ENCODE measurements at places on chromosomes 1 and 21. TPM values are rescaled to one million over a fixed set of nuclear protein-coding genes. Genes with fewer than 3 reads are reported as not detected.

DNA sequence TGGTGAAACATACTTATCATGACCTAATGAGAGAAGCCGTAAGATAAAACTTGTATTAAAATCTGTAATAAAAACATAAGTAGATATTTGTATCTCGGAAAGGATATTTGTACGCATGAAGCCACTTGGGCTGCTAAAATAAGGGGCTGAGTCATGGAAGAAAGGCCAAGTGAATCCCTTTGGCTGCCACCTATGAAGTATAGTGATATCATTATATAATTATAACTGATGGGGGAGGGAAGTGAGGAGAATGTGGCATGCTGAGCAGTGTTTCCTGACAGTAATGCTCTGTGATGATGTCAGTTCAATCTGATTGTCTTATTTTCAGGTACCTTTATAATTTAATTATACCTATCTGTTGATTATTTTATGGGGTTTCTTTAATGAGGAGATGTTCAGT lies 13.6 kb downstream of the RWDD3 start:
- DNase-seq = no peak

GRCh38 chr1:207960346-207960745 lies 49.4 kb upstream of the CD34 start:
- DNase-seq = no peak

DNA sequence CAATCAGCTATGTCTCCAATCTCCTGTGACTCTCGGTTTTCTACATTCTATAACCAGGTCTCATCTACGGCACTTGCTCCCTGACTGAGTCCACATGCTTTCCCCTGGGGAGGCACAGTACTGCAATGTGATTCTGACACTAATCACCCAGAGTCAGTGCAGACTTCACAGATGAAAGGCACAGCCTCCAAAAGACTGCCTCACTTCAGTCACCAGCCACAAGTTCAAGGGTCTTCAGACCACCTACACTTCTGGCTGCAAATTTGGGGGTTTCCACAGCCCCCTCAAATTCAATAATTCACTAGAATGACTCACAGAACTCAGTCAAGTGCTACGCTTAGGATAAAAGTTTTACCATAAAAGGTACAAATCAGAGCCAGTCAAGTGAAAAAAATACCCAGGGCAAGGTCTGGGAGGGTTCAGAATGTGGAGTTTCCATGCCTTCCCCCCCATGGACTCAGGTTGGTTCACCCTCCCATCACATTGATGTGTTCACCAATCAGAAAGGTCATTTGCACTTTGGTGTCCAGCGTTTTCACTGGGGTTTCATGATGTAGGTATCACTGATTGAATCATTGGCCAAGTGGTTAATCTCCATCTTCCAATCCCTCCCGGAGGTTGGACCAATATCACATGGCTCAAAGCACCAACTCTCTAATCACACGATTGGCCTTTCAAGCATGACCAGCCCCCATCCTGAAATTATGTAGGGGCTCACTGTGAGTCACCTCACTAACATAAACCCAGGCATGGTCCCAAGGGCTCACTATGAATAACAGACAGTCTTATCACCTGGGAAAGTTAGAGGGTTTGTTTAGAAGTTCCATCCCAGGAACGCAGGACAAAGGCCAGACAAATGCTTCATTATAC lies 182.9 kb upstream of the CAMK1G start:
- DNase-seq = no peak

DNA sequence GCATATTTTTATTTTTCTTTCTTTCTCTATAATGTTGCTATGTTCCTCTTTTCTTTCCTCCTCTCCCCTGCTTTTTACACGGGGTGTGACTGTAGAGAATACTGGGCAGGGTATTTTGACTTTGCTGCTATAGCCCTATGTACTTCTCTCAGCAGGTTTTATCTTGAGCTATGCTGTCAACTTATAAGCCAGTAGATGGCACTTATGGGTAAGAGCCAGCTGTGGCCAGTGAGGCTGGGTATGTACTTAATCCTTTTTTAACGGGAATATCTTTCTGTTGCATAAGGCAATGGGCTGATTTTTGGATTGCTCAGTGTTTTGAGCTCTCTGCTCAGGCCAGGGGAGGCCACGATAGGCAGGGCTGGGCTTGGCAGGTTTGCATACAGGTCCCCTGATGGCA lies 99.0 kb downstream of the KCNK2 start:
- DNase-seq = peak; percentile 11

- DNase-seq = no peak
Measured at GRCh38 chr1:30609999-30610345, 113.4 kb downstream of the MATN1 start.

DNA sequence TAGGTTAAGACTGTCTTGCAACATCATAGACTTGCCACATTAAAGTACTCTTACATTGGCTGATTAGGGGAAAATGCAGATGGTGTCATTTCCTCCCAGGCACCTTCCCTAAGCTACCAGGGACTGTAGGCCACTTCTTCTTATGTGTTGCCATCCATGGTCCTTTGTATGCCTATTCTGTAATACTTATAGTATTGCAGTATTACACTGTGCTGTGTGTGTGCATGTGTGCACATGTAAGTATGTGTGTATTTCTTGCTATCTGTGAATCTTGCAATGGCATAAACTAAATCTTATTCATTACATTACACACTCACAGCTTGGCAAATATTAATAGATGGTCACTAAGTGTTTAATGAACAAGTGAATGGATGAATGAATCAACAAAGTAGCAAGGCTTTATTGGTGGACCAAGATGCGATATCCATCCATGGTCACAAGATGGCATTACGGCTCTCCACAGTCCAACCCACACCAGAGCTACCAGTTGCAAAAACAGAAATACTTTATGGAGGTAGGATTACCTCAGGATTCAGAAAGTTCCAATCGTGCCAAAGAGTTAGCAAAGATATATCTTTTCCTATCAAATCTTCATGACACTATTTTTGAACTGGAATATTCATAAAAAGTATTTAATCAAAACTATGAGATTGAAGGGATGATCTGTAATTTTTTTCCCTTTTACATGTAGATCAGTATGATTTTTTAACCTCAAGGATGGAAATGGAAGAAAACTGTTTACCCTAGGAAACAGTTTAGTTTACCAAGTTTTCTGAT lies 160.2 kb downstream of the DENND1B start:
- peak; percentile 46 for DNase-seq

- DNase-seq = no peak
Measured at GRCh38 chr1:111402083-111402482, 25.5 kb downstream of the OVGP1 start.

GRCh38 chr1:206021626-206022365 lies 1.9 kb downstream of the CTSE start:
- peak; percentile 66 for DNase-seq

GRCh38 chr1:182635871-182636270 lies 31.7 kb upstream of the RGS16 start:
- no peak for DNase-seq

The CHI3L1 gene
- total RNA-seq = 0.79 TPM

The FMO3 gene
- not detected for total RNA-seq

The PGLYRP3 gene
- 4.6 TPM for total RNA-seq

The KCNJ9 gene
- 0.13 TPM for total RNA-seq

The CSTB gene
- total RNA-seq = 31.3 TPM

All from bronchial epithelial cell (primary cell).